ENCODE measurements at places on chromosomes 5 and 9.

DNA sequence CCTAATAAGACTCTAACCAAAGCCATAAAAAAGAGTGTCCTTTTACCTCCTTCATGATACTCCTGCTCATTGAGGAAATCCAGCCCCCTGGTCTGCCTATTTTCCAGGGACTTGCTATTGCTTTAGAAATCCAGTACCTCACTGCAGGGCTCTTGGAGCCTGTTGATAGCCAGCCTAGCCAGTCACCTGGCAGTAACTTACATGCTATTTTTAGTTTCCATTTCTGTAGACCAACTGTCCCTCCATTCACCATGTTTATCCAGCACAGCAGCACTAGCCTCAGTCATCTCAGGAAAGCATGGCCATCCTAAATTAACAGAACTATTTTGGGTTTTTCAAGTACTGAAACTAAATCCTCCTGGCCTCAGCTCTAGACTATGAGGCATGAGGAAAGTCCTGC lies 91.5 kb upstream of the PHF24 start:
- no peak for DNase-seq

DNA sequence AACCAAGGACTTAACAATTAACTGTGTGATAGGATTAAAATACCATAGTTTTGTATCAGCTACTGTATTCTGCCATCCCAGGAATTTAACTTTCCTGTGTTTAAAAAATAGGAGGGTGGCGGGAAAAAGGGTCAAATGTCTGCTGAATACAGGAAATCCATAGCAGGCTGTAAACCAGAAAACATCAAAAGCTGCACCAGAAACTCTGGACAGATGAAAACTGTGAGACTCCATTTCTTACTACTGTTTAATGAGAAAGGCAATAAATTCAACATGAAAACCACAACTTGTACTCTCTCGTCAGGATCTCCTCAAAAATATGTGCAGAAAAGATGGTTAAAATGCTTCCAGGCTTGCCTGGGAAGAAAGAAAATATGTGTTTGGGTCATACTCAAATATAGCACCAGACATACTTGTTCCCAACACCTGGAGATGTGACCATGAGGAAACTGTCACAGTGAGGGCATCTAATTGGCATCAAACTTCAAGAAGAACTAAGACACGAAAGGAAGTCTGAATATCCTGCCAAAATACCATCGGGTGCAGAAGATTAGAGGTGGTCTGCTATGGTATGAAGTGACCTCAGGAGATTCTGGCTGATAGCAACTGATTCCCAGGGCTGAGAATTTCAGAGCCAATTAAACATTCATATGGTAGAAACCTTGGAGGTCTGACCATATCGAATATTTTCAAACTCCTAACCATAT lies 164.7 kb upstream of the TARS1 start:
- DNase-seq: no peak

DNA sequence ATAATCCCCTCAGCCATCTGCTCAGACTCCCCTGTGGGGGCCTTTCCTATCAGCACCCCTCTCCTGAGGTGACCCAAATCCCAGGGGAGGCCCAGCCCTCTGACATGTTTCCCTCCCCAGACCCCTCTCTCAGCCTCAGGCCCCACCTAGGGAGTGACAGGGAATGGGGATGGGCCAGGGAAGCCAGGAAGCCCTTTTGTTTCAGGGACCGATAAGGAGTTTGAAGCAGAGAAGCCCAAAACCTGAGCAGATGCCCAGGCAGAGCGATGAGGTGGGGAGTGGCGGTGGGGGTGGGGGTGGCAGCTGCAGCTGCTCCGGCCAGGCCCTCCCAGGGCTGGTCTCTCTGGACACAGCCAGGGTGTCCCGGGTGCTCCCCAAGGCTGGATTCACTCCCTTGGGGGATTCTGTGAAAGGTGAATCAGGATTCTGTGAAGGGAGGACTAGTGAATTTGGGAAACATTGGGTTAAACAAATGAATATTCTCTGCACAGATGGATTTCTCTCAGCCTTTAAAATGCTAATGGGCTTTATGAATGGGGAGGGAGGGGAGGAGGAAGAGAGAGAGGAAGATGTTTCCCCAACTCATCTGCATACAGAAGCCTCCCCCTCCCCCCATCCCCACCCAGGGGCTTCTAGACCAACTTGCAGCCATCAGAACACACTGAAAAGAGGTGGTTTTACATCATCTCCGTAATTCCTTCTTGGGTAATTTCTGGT lies 17.4 kb downstream of the AKNA start:
- DNase-seq: peak; percentile 68

- DNase-seq: no peak
Observed at GRCh38 chr5:178241231-178241663, 8.6 kb upstream of the PHYKPL start.

GRCh38 chr5:153690236-153690635 lies 199.8 kb downstream of the GRIA1 start:
- DNase-seq: no peak

GRCh38 chr9:12461763-12462460 lies 231.3 kb upstream of the TYRP1 start:
- no peak for DNase-seq

DNA sequence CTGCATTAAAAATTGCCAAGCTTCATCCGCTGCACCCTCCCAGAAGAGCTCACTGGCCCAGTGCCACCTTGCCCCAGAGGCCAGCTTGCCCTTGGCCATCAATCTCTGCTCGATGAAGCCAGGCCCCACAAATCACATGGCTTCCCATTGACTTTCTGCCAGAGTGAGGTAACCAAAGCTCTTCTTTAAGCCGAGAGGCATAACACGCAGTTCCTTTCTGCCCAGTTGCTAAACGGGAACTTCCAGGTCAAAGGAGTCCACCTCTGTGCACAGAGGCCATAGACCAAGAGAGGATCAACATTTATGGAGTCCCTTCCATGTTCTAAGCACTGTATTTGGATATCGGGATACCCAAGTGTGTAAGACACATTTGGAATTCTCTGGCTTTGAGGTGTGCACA lies 208.8 kb downstream of the KIF4B start:
- no peak for DNase-seq

DNA sequence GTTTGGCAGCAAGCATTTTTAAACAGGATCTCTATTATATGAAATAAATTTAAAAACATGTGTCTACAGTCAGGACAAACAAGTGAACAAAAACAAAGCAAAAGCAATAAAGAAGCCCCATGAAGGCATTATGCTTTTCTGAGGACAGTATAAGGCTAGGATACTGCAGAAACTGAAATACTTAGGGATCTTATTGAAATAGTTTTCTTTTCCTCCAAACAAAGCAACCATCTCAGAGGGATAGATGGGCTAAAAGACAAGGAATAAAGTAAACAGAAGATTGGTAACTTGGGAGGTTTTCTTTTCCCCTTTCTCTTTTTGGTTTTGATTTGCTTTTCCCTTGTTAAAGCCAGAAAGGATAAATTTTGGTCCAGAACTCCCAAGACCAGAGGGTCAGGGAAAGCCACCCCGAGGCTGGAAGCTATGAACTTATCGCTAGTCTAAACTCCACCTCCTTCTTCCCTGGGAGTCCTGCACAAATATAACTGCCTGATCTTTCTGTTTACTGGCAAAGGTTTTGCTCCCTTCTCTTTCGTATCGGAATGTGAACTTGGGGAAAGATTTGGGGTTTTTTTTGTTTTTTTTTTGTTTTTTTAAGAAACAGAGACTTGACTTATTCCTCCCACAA lies 164.0 kb downstream of the GHR start:
- DNase-seq: no peak

DNA sequence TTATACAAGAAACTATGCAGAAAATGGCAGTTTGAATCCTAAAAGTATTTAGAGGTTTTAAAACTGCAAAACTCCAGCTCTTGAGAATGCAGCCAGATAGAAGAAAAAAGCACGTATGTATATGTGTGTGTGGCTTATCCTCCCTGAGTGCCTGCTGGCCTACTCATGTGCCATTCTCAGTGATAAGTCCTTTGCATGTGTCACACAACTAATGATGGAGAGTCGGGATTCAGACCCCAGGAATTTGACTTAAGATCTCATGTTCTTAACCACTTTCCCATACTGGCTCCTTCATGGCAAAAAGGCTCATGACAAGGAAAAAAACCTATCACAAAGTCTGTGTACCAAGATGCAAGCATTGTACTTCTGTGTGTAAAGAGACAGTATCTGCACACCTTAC lies 26.6 kb downstream of the SMARCA2 start:
- DNase-seq: no peak

DNA sequence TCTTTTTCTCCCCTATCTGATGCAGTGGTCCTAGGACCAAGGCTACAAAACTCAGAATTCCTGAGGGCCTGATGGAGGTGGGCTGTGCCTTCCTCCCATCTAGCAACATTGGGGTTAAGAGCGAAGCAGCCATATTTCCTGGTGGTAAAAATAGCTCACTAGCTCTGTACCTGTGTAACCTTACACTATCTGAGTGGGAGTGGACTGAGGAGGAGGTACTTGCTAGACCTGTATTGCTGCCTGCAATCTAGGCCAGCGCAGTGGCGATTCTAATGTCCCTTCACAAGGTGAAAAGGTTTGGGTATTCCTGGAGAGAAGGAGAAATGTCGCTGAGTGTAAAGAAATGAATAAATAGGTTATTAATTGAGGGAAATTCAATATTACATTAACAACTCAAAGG lies 80.2 kb upstream of the LIFR start:
- no peak for DNase-seq

GRCh38 chr9:1400983-1401382 lies 350.8 kb downstream of the DMRT2 start:
- peak; percentile 2 for DNase-seq

DNA sequence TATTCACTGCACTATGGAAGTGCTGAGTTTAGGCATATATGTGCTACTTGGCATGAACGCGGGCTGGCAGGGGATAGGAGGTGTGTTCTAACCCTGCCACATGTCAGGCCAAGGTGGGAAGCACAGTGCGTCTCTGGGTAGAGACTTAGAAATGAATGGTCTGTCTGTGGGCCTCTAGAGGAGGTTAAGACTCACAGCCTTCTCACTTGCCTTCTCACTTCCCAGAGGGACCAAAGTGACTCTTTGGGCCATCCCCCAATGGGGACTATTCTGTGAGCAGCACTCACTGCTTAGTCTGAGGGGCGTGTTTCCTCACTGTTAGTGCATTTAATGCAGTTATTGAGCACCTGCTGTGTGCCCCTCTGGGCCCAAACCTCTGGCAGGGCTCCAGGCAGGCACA lies 2.4 kb upstream of the PITX1 start:
- DNase-seq: no peak

DNA sequence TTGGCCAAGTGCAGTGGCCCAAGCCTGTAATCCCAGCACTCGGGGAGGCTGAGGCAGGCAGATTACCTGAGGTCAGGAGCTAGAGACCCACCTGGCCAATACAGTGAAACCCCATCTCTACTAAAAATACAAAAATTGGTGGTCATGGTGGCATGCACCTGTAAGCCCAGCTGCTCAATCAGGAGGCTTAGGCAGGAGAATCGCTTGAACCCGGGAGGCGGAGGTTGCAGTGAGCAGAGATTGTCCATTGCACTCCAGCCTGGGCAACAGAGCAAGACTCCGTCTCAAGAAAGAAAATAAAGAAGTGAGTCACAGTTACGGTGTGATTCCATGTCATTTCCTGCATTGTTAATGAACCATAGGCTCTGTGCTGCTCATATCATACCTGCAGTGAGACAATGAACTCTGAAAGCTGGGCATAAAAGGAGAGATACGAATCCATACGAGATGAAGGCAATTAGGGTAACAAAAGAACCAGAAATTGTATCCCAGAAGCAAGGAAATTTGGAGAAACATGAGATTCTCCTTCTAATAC lies 44.6 kb downstream of the TIMD4 start:
- no peak for DNase-seq

DNA sequence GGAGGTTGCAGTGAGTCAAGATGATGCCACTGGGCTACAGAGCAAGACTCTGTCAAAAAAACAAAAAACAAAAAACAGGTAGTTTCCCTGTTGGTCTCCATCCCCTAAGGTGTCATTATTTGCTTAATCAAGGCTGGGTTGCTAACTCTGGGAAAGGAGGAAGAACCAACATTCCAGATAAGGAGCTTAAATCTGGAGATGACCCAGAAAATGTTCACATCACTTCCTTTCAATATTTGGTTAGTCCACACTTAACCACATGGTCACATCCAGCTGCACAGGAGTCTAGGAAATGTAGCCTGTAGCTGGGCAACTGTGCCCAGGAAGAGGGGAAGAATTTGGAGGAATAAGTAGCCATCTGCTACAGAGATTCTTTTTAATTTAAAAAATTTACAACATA lies 25.9 kb upstream of the MEGF9 start:
- DNase-seq: no peak

DNA sequence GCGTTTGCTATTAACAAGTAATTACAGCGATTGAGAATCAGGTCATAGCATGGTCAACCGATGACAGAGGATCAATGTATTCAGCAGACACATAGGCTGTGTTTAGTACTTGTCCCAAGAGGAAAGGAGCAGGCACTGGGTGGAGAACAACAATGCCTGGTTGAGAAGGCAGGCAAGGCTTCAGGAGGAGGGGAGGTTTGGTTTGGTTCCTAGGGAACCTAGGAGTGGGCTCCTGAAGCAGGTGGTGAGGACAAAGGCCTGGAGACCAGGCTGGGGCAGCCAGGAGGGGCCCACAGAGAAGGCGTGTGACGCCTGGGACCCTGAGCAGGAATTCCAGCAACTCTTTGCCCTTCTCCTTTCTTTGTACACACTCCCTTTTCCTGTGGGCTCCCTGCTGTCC lies 195.6 kb downstream of the SPOCK1 start:
- no peak for DNase-seq

GRCh38 chr5:169997798-169998197 lies 17.5 kb upstream of the INSYN2B start:
- DNase-seq: no peak

GRCh38 chr9:1916655-1917054 lies 98.5 kb upstream of the SMARCA2 start:
- DNase-seq: no peak

DNA sequence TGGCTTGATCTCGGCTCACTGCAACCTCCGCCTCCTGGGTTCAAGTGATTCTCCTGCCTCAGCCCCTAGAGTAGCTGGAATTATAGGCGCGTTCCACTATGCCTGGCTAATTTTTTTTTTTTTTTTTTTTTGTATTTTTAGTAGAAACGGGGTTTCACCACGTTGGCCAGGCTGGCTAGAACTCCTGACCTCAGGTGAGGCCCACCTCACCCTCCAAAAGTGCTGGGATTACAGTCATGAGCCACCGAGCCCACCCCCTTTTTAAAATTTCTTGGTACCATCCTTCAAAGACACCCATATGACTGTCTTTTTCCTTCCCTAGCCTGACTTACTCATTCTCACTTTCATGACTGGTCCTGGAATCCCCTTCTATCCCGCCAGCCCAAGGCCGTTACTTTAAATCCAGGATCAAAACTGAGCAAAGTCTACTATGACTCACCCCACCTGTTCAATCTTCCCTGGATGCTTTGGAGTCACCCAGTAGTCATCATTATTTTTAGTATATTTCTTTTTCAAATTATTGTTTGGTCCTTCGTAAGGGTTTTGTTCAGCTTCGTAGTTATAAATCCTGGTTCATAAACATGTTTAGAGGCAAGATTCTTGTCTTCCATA lies 1.2 kb upstream of the TBCA start:
- DNase-seq: no peak

GRCh38 chr9:83977196-83977595 lies 2.8 kb downstream of the HNRNPK start:
- no peak for DNase-seq

DNA sequence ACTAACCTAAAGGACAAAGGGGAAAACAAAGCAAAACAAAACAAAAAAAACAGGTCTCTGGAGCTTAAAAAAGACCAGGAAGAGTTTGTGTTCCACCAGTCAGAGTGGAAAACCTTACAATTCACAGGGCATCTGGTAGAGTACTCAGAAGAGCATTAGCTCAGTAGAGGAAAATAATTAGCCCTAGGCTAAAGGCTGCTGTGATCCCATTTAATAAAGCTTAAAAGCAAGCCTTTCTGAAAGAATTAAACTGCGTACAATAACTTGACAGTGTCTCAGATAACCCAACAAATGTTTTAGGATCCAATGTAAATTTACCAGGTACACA lies 7.3 kb downstream of the ECM2 start:
- DNase-seq: no peak

All from NAMALWA (cell line).